ENCODE measurements at places on chromosomes 13 and 19.

GRCh38 chr13:110506859-110507566 lies 54.5 kb downstream of the RAB20 start:
- no peak for DNase-seq

- DNase-seq: no peak
These were observed 824.0 kb downstream of the PCDH9 start for GRCh38 chr13:66405908-66406802.

- DNase-seq: no peak
These were observed 733 bp upstream of the CD320 start for GRCh38 chr19:8308891-8309291.

GRCh38 chr19:1062387-1063029 lies 4.5 kb upstream of the ARHGAP45 start:
- no peak for DNase-seq

DNA sequence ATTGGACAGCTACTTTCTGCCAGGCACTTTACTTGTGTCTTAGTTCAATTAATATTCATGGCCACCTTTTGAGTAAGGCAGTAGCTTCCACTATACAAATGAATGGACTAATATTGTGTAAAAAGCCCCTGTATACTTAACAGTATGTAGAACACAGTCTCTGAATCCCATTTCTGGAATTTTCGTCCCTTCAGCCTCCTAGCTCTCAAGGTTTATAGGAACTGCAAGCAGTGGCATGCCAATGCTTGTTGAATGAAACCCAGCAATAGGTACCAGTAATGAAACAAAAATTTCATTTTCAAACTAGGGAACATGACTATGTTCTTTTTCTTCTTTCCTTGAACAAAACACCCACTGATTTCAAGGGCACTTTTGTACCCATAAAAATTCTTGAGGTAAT lies 361.6 kb downstream of the TDRD3 start:
- DNase-seq: no peak

GRCh38 chr19:39867133-39867532 lies 21.0 kb upstream of the FBL start:
- no peak for DNase-seq

DNA sequence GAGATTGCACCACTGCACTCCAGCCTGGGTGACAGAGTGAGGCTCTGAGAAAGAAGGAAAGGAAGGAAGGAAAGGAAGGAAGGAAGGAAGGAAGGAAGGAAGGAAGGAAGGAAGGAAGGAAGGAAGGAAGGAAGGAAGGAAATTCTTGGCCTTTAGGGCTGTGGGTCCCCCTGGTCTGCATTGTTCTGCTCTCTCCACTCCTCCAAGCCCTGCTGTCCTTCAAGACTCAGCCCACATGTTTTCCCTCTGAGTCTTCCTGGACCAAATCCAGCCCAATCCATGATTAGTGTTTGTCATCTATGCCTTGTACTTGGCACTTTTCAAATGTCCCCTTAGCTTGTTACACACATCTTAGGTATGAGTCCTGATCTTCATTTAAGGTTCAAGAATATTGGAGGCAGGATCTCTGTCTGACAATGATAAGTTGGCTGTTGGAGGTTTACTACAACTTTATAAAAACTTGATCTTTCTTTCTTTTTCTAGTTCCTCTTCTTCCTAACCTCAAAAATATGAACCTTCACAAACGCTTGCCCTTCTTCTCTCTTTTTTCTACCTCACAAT lies 48.8 kb upstream of the INTS6 start:
- no peak for DNase-seq

- no peak for DNase-seq
These were observed 15.6 kb downstream of the SMIM24 start for GRCh38 chr19:3464587-3465235.

DNA sequence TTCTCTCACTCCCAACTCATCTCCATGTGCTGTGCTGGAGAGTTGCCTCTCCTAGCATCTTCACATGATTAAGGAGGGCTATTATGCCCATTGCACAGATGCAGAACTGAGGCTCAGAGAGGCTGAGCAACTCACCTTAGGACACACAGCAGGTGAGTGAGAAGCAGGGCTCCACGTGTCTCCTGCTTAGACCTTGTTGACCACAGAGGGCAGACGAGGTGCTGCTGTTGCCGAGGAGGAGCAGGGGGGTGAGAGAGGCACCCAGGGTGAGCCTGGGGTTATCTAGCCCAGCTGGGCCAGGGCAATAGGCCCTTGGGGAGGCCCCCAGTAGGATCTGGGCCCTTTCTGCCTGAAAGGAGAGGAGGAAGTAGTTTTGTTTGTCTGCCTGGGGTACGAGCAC lies 2.4 kb upstream of the HSH2D start:
- DNase-seq: peak; percentile 72

DNA sequence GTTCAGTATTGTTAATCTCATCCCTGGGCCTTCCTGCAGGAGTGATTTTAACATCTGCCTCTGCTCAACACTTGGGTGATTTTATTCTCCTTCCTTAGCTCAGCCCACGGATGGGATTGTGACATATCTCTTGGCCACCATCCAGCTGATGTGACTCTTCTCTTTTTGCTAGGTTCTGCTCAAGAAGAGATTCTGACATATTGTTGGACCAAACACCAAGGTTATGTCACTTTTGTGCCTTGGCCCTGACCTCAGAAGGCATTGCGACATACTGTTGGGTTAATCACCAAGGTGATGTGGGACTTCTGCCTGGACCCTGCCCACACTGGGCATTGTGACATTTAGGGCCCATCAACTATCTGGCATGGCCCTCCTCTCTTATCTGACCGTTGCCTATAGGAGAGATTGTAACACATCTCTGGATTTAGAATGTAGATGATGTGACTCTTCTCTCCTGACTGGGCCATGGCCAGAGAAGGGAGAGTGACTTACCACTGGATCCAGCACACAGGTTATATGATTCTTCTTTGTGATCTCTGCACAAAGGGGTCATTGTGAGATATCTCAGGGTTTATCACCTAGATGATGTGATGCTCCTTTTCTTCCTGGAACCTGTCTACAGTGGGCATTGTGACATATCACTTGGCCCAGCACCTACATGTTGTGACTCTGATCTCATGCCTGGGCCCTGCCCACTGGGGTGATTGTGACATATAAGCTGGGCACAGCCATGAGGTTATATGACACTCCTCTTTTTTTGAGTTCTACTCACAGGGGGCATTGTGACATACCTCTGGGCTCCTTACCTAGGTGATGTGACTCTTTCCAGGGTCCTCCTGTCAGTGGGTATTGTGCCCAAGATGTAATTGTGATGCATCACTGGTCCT lies 88.8 kb downstream of the ZNF429 start:
- peak; percentile 59 for DNase-seq

- no peak for DNase-seq
These were observed 30.2 kb upstream of the ZNF331 start for GRCh38 chr19:53507523-53508442.

DNA sequence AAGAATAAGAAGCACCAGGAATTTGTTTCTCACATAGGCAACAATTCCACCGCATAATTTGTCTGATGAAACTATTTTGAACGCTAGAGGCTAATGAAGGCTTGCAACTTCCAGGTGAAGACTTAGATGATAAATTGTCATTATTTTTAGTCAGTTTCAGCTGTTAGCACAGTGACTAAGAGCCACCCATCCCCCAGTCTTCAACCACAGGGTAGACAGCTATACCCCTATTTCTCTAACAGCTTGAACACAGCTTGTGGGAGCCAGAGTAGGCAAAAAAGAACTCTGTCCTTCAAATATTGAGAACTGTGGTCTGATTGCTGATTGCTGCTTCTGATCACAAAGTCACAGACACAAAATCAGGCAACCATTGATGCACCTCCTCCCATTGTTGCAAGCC lies 1124.8 kb upstream of the PRR20A start:
- DNase-seq: no peak

DNA sequence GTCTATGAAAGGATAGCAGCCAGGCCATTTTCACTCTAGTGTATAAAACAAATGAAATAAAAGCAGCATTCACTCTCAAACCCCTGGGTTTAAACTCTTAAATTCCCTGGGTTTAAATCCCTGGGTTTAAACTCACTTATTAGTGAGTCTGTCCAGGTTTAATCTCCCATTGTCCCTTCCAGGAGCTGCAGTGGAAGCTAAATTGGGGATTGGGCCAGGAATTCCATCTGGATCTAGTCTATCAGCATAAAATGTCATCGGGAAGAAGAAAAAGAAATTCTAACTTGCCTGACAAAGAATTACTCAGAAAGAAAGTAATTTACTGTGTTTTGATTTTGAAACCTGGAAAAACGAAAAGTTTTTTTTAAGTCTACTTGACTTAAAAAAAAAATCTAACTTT lies 54.8 kb downstream of the FRY start:
- no peak for DNase-seq

GRCh38 chr13:54241719-54242118 lies 1213.1 kb downstream of the OLFM4 start:
- DNase-seq: no peak
